Fibroblast of skin of left quadriceps (primary cell): ENCODE measurements at places on chromosomes 12 and 14.

DNA sequence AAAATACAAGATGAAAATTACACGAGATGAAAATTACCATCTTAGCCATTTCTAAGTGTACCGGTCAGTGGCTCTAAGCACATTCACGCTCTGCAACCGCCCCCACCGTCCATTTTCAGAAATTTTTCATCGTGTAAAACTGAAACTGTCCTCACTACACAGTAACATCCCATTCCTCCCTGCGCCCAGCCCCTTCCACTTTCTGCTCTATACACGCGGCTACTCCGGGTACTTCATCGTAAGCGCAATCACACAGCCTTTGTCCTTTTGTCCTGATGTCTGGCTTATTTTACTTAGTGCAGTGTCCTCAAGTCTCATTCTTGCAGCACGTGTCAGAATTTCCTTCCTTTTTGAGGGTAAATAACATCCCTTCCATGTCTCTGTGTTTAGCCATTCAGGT is 3.6 kb upstream of the GPR132 start:
- DNase-seq: no peak

- no peak for DNase-seq
Observed at GRCh38 chr12:111781085-111781658, 14.4 kb downstream of the ALDH2 start.

GRCh38 chr12:21129906-21130305 is 1.1 kb upstream of the SLCO1B1 start:
- no peak for DNase-seq

DNA sequence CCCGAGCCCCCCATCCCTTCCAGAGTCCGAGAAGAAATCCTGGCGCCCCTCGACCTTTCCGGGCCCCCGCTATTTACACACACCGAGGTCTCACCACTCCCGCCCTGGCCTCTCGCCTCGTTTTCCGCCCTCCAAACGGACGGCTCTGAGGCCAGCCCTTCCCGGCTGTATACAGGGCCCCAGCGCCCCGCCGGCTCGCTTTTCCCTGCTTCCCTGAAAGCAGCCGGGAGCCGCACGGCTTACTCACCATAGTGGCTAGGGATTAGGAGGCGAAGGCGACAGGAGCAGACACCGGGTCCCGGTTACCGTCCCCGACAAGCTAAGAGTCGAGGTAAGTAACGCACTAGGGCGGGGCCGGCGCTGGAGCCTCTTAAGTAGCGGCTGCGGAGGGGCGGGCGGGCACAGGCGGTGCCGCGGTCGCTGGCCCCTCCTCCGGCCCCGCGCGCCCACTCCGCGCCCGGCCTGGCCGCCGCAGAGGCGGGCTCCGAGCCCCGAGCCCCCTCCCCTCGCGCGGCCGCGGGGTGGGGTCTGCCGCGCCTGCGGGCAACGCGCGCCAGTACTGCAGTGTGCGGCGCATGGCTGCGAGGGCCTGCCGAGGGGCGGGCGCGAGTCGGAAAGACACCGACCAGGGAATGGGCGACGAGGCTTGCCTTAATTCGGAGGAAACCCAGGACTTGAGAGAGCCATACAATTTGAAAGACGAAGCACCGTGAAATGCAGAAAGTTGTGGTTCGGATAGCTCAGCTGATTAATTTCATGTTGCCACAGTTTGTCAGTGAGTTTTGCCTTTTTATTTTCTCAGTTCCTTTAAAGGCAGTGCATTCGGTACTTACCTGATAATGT is at the start of gene TUBA1B:
Gene TUBA1B, minus strand, starts transcription at position 345 of the 843 bp plus-strand sequence. Its CDS starts 95 bp downstream, at position 250.
- DNase-seq: peak; percentile 77

- no peak for DNase-seq
Observed at GRCh38 chr12:117188121-117188665, 2.1 kb downstream of the FBXO21 start.

DNA sequence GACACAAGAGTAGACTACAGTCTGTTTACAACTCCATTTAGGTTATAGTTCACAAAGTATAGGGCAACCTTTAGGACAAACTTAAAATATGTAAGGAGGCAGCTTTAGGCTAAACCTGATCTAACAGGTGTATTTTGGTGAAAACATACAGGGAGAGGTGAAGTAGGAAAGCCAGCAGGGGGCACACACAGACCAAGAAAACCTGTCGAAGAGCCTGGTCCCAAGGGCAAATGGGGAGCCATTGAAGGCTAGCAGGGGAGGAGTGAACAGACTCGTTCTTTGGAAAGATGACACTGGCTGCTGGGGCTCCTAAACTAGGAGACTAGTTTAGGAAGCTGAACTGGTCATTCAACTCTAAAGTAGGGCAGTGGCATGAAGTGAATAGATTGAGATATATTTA is 138.8 kb upstream of the WSCD2 start:
- no peak for DNase-seq
